ENCODE measurements at places on chromosomes 7 and 10.

GRCh38 chr10:110042181-110042580 is 34.4 kb downstream of the ADD3 start:
- no peak for DNase-seq

GRCh38 chr7:25864943-25865751 is 286.9 kb upstream of the NFE2L3 start:
- DNase-seq = no peak

GRCh38 chr7:96426027-96426426 is 104.1 kb upstream of the SLC25A13 start:
- no peak for DNase-seq

DNA sequence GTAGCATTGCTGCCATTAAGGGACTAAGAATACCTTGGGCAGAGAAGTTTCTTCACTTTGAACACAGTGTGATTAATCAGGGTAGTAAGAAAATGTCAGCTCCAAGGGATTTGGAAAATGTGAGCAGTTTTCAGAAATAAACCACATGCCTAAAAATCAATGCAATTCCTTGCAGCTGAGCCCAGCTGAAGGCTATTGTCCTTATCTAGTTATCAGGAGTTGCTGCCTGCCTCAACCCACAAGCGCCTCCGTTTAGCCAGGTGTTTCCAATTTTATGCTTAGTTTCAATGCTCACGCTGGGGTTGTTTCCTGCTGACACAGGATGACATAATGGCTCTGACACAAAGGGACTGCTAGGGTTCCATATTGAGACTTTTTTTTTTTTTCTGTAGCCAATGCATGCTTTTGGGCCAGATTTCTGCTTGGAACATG is 132.3 kb upstream of the ANK3 start:
- DNase-seq = no peak

DNA sequence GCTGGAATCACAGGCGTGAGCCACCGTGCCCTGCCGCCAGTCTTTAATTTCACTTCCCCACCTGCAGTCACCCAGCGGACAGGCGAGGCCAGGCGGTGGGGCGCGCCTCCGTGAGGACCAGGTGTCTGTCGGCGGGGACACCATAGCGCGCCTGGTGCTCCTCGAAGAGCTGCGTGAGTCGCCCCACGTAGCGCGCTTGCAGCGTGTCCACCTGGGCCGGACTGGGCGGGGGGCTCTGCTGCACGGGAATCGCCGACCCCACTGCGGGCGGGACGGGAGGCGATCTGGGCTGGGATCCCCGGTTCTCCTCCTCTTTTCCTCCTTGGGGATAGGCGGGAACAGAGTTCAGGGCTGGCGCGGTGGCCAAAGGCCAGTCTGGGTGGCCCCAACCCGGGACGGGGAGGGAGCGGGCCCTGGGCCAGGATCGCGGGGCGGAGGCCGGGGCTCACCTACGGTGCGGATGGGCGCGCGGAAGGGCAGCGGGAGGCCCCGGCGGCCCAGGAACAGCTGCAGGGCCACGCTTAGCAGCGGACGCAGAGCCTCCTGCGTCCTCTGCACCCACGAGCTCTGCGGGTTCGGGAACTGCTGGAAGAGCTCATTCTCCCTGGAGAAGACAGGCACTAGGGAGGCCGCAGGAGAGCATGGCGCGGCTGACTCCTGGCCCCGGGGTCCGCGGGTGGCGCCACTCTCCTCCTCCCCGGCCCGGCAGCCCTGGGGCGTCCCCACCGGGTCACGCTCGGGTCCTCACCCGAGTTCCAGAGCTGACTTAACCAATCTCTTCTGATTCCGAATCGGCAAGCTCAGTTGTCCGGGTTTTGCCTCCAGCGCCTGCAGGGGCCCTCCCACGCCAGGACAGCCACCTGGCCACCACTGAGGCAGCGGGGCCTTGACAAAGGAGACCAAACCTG is 1.1 kb upstream of the MOGAT3 start:
- no peak for DNase-seq
